ENCODE measurements at places on chromosomes 16 and 17.

- DNase-seq: no peak
These were observed 10.0 kb downstream of the TNFAIP1 start for GRCh38 chr17:28345419-28346198.

DNA sequence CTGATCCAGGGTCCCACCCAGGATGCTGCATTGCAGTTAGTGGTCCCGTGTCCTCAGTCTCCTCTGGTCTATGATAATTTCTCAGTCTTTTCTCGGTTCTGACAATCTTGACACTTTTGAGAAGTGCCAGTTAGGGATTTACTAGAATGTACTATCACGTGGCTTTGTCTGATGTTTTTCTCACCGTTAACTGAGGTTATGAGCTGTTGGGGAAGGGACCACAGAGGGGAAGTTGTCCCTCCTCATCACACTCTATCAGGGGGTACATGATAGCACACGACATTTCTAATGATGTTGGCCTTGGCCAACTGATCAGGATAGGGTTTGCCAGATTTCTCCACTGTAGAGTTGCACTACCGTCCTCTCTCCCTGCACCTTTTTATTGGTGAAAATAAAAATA, 250.9 kb upstream of the SDK2 start:
- no peak for DNase-seq

GRCh38 chr16:31202414-31203375, at the start of gene PYCARD:
TSS of gene PYCARD (minus strand) at chr16:31202760. CDS start at chr16:31202690, 70 bp downstream.
- peak; percentile 20 for DNase-seq

GRCh38 chr17:3754458-3755334, 31.0 kb downstream of the HASPIN start:
- peak; percentile 25 for DNase-seq

GRCh38 chr17:71117466-71117865, 948.1 kb downstream of the KCNJ2 start:
- peak; percentile 49 for DNase-seq

DNA sequence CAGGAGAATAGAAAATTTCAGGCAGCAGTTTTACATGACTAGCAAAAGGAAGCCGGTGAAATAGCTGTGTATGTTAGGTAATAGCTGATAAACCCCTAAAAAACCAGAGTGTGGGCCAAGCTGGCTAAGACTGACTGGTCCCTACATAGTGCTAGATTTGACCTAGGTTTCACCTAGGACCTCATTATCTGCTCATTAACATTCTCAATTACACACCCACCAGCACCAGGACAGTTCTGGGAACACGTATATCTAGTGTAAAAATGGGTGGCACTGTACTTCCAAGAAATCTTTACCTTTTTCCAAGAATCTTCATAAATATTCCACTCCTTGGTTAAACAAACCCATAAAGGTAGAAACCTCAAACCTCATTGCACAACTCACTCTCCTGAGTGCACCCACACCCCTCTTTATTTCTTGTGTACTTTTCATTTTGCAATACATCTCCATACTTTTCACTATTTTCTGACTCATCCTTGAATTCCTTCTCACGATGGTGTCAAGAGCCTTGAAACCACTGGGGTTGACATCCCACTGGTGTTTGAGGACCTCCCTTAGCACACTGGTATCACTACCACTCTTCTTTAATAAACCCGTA, 262.7 kb upstream of the KCNJ16 start:
- DNase-seq: no peak

DNA sequence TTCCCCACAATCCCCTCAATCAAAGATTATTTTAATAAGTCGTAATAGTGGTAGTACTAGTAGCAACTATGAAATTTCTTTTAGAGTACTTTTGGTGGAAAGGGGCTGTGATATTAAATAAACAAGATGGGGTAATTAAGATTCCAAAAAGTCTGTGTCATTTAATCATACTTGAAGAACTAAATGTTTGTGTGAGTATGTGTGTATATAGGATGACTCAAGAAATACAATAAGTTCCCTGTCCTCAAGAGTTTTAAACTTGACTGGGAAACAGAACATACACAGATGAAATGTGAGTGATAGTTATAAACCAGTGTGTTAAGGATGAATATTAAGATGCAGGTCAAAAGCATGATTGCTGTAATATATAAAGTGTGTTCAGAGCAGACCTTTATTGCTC, 2.3 kb downstream of the ALDH3A2 start:
- DNase-seq: peak; percentile 49

DNA sequence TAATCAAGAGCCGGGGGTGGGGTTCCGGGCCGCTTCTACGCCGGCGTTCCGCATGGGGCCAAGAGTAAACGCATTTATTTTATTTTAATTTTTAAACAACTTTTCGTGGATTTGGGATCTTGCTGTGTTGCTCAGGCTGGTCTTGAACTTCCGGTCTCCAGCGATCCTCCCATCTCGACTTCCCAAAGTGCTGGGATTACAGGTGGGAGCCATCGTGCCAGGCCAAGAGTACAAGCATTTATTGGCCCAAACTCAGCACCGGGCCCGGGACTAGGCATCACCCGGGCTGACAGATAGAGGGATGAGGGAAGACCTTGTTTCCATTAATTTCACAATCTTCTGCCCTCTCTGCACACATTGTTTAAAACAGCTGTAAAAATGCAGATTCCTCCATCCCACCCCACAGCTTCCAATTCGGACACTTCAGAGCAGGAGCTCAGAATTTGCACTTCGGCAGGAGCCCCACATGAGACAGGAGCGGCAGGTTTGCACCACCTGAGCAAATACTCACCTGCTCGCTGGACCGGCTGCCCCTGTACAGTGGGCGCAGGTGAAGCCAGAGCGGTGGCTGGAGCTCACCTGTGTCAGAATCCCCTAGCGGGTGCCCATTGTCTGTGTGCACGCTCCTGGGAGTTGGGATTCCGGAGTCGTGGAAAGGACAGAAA, 663 bp upstream of the GINS2 start:
- no peak for DNase-seq

DNA sequence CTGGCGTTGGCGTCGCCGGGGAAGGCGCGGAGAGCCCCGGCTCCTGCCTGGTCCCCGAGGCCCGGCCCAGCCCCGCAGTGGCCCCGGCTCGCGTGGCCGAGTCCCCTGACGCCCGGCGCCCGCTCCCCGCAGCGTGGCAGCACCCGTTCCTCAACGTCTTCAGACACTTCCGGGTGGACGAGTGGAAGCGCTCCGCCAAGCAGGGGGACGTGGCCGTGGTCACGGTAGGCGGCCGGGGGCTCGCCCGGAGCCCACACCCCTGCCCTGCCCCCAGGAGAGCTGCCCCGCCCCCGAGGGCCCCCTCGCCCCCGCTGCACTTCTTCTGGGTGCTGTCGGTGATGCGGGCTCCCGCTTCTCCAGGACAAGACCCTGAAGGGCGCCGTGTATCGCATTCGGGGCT, 466 bp downstream of the WDR90 start:
- no peak for DNase-seq

DNA sequence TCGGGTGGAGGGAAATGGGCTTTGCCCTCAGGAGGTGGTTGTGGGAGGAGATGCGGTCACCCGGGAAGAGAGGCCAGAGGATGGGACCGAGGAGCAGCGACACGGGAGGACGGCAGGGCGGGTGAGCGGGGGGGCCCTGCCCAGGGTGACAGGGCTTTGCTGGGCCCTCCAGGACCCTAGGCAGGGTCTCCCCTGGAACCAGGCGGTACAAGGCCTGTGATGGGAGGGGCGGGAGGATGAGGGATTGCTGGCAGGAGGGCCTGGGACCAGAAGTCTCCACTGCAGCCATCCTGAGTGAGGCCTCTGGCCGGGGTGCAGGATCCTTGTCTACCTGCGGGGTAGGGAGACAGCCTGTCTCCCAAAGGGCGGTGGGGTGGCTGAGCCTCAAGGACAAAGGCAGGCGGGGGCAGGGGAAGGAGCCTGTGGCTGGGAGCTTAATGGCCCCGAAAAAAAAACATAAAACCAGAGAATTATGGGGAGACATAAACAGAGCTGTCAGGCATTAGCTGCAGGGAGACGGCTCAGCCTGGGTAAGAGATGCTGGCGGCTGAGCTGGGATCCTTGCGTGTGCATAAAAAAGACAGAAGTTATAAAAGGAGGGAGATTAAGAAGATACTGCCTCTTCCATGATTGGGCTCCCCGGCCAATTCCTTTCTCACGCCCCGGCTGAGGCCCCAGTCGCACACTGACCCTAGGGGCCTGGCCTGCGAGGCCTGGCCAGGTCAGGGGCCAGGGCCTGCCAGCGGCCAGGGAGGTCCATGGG, 66.7 kb downstream of the SREBF1 start:
- DNase-seq: no peak

DNA sequence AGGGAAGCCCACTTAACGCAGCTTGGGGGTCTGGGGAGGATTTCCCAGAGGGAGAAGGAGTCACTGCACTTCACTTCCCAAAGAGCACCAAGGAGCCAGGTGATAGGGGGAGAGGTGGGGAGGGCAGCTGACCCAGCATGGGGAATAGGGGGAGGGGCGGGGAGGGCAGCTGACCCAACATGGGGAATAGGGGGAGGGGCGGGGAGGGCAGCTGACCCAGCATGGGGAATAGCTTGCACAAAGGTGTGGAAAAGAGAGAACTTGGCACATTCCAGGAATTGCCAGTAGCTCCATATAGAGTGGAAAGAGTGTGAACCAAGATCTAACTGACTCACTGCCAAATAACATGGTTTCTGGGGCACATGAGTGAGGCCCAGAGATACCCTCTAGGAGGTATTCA, 110.3 kb downstream of the CCT6B start:
- no peak for DNase-seq

GRCh38 chr16:86519649-86520316, 9.5 kb downstream of the FOXF1 start:
- DNase-seq: peak; percentile 57

DNA sequence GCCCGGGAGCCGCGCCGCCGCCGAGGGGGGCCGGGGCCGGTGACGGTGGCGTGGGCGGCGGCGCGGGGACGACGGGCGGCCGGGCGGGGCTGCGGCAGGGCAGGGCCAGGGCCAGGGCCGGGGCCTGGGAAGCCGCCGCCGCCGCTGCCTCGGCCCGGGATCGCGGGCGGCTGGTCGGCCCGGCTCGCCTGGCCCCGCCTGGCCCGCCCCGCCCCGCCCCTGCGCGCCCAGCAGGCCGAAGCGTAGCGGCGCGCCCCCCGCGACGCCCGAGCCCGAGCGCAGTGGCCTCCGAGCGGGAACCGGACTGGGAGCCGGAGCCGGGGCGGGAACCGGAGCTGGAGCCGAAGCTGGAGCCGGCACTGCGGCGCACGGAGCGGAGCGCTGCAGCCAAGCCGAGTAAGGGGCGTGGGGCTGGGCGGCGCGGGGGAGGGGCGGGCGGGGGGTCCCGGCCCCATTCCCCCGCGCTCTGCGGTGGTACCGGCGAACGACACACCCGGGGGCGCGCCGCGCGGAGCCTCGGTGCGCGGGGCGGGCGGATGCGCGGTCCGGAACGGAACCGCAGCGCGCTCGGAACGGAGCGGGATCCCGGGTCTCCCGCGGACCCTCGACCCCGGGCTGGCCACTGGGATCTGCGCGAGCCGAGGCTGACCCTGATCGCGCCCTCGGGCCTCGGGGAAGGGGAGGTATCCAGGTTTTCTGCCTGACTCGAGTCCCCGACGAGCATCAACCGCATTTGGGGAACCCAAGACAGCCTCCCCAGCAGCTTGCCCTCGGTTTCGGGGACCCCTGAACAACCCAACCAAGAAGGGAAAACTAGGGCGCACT, at the start of gene BEAN1:
BEAN1 (plus strand) TSS at position 260 of the 825 bp plus-strand sequence. CDS start 10,382 bp downstream, outside the sequence.
- no peak for DNase-seq
